ENCODE measurements at places on chromosomes 4 and X.

DNA sequence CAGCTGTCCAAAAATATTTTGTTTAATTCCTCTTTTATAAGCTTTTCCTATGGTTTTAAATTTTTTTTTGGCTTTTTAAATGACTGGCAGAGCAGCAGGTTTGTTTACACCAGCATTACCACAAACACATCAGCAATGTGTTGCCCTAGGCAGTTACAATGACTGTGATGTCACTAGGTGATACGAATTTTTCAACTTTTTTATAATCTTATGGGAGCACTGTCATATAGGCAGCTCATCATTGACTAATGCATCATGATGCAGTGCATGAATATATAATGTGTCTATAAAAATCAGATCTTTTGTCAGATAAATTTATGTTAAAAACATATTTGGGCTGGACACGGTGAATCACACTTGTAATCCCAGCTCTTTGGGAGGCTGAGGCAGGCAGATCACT lies 231.6 kb upstream of the SLIT2 start:
- DNase-seq, result no peak

- DNase-seq, result peak; percentile 3
Measured at GRCh38 chrX:118631586-118631985, 95.8 kb upstream of the IL13RA1 start.

DNA sequence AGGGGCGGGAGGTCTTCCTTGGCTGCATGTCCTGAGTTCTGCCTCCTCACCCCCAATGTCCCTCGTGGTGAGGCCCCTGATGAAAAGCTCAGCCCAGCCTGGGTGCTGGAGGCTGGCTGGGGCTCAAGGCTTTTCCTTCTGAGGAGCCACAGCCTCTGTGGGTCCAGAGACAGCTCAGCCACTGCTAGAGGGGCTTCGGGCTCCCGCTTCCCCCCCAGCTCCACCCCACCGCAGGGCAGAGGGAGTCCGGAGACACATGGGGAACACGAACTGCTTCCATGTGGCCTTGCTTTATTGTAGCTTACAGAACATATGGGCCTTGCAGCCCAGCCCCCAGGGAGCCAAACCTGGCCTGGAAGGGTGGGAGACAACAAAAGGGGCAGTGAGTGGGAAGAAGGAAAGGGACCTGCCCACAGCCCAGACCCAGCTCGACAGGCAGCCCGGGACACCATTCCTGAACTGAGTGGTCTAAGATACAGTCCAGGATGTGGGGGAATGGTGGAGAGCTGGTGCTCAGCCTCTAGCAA lies 89.9 kb upstream of the NKX1-1 start:
- DNase-seq, result no peak

DNA sequence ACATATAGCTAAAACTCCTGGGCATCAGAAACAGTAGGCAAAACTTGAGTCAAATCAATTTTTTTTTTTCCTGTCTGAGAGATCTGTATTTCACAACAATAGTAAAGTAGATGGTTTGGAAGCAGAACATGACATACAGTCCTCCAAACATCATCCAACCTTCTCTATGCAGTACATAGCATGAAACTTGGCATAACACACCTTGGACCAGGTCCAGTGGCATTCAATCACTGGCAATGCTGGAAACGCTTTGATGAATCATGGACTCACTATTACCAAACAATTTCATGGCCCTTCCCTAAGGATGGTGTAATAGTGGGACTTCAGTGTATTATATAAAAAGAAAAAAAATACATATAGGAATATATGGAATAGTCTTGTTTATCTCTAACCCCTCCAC lies 154.6 kb downstream of the FMR1NB start:
- no peak for DNase-seq

DNA sequence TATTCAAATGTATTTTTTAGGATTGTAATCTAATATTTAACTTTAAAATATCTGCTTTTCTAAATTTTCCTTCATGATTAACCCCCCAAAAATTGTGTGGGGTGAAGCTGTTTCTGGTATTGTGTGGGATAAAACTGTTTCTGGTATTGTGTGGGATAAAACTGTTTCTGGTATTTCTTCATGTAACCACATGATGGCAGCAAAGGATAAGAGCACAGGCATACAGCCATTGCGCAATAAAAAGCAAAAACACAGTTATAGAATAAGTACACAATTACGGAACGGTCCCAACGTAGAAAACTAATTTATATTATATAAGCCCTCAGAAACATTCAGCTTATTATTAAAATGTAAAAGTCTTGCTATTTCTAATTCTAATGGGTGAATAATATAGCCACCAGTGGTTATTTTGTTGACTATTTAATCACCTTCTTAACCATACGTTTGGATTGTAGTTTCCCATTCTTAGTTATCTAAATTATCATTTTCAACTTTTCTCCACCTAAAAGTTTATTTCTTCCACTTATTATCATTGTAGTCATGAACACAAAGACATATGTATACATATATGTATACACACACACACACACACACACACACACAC lies 333.9 kb upstream of the FSTL5 start:
- DNase-seq, result peak; percentile 20

DNA sequence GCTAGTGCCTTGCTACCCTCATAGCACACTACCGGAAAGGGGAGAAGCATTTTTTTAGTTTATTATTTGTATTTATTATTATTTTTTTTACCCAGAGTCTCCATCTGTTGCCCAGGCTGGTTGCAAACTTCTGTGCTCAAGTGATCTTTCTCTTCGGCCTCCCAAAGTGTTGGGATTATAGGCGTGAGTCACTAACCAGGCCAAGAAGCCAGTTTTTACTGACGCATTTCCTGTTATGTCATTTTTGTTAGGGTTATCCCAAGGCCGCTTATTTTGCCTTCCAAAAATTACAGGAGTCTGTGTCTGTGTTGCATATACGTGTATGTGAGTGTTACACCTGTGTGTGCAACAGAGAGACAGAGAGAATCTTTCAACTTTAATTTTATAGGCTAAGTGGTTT lies 404.5 kb downstream of the GBA3 start:
- DNase-seq, result no peak

- no peak for DNase-seq
Measured at GRCh38 chr4:97106161-97106560, 1037.1 kb downstream of the STPG2 start.

DNA sequence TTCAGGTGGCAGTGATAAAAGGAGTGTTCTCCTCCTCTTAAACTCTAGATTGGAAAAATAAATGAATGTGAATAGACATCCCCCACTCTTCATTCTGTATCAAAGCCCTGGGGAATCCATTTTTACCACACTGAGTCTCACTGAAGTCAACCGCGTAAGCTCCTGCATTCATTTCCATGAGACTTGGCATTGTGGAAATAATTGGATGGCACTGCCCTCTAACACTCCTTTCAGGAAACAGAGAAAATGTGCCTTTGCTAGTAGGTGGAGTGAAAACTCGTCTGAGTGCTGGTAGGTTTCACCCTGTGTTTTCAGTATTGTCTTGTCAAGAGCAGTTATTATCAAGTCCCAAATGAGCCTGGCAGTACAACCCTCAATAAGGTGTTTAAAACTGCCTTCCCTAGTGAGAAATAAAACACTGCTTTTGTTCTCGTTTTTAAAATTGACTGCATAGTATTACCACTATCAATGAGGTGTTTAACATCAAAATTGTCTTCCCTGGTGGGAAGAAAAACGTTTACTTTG lies 9.7 kb upstream of the CDKN2AIP start:
- DNase-seq, result no peak

DNA sequence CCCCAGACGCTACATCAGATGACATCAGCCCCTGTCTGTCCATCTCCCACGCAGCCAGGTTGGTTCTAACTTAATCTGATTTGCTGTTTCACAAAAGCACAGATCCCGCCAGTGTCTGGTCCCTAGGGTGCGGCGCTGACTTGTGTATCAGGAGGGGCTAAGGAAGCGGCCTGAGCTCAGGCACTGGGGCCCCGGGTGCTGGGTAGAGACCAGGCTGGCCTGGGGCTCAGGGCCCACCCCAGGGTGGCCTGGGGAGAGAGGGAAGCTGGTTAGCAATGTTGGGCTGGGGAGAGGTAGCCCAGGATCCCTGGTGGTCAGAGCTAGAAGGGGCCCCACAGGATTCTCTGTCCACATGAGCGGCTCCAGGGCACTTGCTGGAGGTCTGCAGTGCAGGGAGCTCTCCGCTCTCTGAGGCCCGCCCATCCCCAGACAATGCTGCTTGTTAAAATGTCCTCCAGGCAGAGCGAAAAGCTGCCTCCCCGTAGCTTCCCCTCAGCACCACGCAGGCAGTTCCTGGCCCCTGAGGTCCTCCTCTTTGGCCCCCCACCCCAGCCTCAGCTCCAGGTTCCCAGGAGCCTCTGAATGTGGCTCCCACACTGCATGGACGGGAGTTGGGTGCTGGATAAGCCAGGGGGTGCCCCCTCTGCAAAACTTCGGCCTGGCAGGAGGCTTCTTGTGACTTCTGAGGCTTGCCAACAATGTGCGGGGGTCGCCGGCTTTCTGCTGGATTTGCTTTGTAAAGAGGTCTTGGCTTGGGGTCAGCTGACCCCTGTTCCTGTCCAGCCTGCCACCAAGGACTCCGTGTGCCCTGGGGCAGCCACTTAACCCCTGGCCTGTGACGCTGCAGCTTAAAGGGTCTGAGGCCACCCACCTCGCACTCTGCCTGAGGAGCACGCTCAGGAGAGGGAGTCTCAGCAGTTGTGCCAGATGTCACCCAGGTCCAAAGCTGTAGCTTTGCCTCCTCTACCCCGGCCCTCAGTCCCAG lies 112.9 kb downstream of the CPZ start:
- DNase-seq, result no peak

- DNase-seq, result peak; percentile 11
Measured at GRCh38 chr4:17112292-17112659, 213.8 kb upstream of the LDB2 start.

DNA sequence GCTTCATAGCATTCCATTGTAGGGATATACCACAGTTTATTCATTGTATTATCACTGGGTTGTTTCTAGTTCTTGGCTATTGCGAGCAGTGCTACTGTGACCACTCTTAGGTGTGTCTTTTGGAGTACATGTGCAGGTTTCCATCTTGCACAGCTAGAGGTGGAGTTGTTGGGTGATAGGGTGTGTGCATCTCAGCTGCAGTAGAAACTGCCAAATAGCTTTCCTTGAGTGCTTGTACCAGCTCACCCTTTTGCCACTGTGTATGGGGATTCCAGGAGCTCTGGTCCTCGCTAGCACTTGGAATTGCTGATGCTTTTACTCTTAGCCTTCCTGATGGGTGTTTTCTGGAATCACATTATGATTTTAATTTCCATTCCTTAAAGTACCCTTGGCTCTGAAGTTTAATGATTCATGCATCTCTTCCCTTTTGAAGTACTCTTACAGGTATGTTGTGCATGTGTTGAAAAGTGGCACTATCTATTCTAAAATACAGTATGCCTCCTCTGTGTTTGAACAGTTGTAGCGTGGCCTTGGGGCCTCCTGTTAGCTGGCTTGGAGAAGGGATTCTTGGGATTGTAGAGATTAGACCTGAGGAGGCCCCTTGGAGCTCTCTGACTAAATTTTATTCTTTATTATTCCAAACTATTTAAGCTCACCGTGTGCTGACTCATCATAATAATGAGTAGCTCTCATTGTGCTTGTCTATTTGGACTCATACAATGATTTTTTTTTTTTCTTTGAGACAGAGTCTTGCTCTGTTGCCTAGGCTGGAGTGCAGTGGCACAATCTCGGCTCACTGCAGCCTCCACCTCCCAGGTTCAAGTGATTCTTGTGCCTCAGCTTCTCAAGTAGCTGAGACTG lies 38.4 kb downstream of the HTT start:
- DNase-seq, result no peak
